Renal cortical epithelial cell (primary cell): ENCODE measurements at places on chromosomes 5 and 9.
A peak's percentile ranks its signal among the peaks of the same experiment; 100 is the strongest.

GRCh38 chr9:94212091-94212490, 47.0 kb upstream of the ZNF169 start:
- no peak for DNase-seq

DNA sequence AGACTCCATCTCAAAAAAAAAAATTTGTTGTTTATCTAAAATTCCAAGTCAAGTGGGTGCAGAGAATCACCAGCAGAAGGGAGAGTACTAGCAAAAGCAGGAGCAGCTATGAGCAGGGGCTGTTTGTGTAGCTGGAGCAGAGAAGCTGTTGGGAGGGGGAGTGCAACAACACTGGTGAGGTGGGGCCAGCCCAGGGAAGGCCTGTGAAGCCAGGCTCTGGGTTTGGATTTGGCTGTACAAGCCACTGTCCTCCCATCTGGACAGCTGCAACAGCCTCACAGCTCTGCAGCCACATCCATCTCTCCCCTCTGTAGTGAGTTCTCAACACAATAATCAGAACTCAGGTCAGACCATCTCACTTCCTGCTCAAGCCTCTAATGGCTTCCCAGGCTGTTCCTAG, 59.4 kb downstream of the TMOD1 start:
- DNase-seq: no peak

DNA sequence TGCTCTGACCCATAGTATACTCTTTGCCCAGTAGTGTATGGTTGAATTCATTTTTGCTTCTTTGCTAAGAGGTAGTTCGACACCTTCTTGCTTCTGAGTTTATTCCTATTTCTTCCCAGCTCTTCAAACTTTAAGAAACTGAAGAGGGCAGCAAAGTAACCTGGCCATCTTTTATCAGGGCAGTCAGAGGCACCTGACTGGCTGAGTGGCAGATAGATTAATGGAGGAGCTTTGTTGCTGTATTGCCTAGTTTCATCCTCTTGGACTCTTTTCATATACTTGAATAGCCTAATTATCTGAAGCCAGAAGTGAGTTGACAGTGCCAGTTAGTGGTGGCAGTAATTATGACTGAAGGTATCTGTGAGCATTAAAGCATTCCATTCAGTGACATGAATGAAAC, 82.5 kb downstream of the UHRF2 start:
- DNase-seq: peak; percentile 5

DNA sequence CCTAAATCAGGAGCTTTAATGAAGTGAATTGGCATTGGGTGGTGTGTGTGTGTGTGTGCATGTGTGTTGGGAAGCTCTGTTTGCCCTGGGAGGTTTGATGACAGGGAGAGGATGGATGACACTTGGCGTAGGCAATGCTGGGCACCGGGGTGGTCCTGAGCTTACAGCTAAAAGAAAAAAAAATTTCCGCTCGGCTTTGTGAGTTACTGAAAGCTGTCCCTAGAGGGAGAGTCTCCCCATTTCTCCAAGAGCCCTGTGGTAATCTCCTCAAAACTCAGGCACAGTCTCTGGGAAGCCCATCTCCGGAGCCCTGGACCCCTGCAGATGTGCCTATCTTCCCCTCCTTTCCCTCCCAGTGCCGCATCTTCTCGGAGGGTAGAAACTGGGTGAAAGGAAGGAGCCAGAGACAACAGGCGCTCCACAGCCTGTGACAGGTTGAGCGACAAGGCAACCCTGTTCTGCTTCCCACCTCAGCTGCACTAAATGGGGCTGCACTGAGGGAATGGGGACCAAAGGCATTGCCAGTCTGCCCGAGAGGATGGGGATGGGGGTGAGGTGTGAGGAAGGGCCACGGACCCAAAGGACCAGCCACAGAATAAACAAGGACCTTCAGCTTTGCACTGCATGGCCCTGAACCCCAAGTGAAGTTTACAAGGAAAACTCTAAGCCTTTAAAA, 35.8 kb upstream of the TIFAB start:
- DNase-seq: no peak

DNA sequence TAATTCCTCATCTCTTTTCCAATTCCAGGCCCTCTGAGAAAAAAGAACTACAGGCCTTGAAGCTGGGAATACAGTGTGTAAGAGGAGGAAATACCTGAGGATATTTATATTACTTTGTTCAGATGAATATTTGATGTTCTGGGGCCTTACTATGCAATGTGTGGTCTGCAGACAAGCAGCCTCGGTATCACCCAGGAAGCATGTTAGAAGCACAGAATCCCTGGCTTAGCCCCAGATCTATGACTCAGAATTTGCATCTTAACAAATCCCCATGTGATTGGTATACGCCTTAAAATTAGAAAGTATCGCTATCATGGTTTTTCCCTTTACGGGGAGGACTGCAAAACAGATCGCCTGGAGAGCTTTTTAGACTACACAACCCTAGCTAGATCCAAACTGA, 121.0 kb downstream of the JAKMIP2 start:
- DNase-seq: no peak

DNA sequence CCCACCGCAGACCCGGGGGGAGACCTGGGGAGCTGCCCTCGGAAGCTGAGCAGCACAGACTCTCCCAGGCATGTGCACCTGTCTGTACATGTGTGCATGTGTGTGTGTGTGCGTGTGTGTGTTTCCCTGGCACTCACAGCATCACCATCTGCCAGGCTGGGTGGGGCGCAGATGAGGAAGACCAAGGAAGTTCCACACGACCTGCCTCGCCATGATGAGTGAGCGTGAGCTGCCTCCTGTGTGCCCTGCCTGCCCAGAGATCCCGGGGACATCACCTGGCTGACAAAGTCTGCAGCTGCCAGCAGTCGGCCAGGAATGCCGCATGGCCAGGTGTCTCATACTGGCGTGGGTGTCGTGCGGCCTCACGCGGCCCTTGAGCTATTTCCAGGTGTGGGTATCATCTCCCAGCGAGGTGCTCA, 4.0 kb upstream of the GPSM1 start:
- no peak for DNase-seq

DNA sequence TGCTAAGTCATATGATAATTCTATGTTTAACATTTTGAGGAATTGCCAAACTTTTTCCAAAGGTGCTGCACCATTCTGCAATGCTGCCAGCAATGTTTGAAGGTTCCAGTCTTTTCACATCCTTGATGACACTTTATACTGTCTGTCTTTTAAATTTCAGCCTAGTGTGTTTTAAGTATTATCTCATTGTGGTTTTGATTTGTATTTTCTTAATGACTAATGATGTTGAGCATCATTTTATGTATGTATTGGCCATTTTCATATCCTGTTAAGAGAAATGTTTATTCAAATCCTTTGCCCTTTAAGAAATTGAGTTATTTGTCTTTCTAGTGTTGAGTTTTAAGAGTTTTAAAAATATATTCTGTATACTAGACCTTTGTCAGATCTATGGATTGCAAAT, 5.0 kb upstream of the TEX48 start:
- DNase-seq: no peak

DNA sequence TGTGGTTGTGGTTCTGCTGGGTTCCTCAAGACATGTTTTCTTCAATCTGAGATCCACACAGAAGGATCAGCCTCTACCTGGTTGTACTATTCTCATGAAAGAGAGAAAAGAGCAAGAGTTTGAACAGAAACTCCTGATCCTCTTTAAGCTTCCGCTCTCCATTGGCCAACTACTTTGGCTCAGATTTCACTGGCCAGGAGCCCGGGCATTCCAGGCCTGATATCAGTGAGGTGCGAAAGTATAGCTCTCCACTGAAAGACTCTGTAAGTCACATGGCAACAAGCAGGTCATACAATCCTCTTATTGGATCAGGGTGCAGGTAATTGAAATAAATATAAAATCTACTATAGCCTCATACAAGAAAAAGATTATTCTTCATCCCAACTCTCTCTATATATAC, 920.5 kb downstream of the TLE4 start:
- peak; percentile 32 for DNase-seq

DNA sequence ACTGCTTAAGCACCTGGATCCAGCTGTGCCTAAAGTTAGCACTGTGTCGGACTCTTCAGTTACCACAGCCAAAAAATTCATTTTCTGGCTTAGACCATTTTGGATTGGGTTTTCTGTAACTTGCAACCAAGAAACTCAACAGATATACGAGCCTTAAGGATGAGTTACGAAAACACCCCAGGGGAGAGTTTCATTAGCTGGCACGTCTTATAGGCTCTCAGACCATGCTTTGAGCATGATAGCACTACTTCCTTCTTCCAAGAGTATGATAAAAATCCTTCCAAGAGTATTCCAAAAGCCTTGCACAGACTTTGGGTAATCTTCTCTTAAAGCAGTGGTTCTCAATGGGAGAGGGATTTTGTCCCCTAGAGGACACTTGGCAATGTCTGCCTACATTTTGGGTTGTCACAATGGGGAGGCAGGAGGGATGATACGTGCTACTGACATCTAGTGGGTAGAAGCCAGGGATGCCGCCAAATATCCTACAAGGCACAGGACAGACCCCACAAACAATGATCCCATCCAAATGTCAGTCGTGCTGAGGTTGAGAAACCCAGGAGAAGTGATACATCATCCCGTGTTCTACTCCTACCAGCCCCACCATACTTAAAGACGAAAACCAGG, 64.8 kb downstream of the SMIM23 start:
- no peak for DNase-seq

DNA sequence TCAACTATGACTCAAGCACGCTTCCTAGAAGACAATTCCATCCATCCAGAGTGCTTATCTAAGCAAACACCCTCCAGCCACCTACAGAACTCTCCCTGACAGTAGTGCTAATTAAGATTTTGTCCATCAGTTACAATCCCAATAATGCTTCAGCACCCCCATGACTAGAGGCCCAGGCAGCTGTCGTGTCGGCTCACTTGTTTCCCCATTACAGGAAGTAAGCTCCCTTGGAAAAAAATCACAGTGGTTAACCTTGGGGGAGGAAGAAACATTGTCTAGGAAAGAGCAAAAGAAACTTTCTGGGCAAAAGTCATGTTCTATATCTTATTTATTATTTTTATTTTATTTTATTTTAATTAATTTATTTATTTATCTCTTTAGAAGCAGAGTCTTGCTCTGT, 108.8 kb upstream of the LPAR1 start:
- DNase-seq: no peak

DNA sequence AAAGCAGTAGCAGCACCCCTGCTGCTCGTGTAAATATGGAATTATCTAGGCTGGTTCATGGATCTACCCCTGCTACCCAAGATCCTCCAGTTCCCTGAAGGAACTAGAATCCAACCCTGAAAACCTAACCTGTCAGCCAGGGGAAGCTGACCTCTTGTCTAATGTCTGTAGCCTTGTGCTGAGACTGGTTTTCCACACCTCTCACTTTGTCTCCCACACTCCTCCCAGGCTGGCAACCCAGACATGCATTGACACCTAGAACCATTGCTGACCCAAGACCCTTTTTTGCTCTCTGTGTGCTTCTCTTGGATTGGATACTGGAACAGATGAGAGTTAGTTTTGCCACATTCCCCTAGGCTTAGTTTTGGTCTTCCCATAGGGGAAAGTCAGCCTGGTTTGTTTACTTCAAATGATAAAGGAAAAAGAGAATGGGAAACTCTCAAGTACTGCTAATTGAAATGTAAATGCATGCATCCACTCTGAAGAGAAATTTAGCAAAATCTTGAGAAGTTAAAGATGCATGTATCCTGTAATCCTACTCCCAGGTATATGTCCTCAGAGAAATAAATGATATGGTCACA, 36.6 kb upstream of the NR4A3 start:
- DNase-seq: no peak

- DNase-seq: peak; percentile 76
These were observed 453.0 kb downstream of the EFNA5 start for GRCh38 chr5:107217721-107218130.

GRCh38 chr9:110104261-110104809, 103.6 kb downstream of the C9orf152 start:
- peak; percentile 52 for DNase-seq

- DNase-seq: no peak
These were observed 1.4 kb downstream of the GTF3C5 start for GRCh38 chr9:133032171-133032570.

GRCh38 chr5:147403651-147404640, 105.9 kb downstream of the DPYSL3 start:
- DNase-seq: peak; percentile 97

DNA sequence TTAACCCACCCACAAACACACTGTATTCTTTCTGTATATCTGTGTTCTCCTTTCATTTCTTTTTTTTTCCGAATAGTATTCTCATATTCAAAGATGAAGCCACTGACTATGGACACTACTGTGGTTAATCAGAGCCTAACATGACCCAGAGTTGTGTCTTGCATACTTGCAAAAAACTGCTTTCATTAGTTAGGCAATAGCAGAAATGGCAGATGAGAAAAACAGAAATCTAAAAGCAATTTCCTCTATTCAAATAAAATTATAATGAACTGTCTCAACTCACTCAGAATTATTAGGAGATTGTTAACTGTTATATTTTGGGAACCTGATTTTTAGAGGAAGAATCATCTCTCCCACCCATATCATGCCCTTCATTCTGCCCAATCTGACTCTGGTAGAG, 45.9 kb downstream of the FREM1 start:
- DNase-seq: no peak

GRCh38 chr9:108865037-108865436, 3.0 kb downstream of the ACTL7A start:
- DNase-seq: peak; percentile 23

- no peak for DNase-seq
These were observed 38.9 kb upstream of the FAM174A start for GRCh38 chr5:100496296-100496695.

DNA sequence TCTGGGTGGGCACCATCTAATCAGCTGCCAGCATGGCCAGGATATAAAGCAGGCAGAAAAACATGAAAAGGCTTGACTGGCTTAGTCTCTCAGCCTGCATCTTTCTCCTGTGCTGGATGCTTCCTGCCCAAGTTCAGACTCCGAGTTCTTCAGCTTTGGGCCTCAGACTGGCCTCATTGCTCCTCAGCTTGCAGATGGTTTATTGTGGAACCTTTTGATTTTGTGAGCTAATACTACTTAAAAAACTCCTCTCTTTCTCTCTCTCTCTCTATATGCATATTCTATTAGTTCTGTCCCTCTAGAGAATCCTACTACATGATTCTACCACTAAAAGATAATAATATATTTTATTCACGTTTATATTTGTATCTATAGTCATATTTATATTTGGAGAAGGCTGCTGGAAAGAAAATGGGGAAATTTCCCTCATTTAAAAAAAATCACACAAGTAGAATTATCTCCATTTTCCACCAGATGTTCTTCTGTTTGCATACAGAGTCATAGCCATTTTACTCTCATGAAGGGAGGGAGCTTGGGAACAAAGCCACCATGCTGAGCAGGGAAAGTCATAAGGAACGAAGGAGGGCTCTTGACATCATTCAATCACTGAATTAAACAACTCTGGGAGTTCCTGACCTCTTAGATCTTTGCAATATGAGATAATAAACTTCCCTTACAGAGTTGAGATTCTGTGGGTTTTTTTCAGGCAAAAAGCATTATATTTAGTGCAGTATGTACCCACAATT, 1137.4 kb upstream of the CDH18 start:
- DNase-seq: no peak

GRCh38 chr5:150186897-150187296, 3.0 kb upstream of the SLC6A7 start:
- DNase-seq: no peak

DNA sequence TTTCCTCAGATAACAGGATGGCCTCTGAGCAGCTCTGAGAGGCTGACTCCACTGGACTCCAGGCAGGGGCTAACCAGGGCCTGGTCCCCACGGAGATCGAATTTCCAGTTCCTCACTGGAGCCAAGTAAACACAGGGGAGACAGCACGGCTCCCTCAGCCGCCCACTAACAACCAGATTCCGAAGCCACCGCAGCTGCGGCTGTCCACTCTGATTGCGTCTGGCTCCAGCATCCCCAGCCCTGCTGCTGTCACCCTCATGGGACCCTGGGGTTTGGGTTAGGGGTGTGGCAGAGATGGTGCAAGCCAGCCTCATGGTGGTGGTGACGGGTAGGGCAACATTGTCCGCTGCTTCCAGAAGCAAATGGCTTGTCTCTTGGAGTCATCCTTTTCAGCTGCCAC, 172.6 kb downstream of the RGS3 start:
- DNase-seq: no peak
